T-helper 17 cell (primary cell): ENCODE measurements at places on chromosomes 16 and 17. TPM values are rescaled to one million over a fixed set of nuclear protein-coding genes. Genes with fewer than 3 reads are reported as not detected.

ITPRIPL2 gene
- total RNA-seq, result 2.0 TPM

DNA sequence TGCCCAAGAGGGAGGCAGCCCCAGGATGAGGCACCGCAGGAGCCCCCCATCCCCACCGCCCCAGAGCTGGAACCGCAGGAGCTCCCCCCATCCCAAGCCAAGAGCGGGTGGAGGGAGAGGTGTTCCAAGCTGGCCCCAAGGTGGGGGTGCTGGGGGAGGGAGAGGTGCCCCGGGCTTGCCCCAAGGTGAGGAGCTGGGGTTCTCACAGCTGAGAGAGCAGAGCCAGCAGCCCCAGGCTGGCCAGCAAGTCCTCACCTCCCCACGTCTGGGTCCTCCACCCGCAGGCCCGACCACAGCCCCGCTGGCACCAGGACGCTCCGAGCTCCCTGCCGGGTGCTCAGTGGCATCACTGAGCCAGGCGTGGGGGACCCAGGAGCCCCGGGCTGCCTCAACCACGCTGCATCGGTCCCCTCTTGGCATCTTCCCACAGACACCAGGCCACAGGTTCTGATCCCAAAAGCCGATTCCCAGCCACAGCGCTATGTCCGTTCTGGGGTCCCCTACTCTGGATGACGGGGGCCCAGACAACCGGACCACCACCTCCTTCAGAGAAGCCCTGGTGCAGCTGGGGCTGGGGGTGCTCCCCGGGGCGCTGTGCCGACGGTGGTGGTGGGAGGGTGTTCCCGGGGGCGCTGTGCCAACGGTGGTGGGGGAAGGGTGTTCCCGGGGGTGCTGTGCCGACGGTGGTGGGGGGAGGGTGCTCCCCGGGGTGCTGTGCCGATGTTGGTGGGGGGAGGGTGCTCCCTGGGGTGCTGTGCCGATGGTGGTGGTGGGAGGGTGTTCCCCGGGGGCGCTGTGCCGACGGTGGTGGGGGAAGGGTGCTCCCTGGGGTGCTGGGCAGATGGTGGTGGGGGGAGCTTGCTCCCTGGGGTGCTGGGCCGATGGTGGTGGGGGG is 15.4 kb upstream of the WDR45B start:
- DNase-seq, result no peak

GRCh38 chr16:14186795-14187221 is 115.7 kb downstream of the MRTFB start:
- no peak for DNase-seq

DNA sequence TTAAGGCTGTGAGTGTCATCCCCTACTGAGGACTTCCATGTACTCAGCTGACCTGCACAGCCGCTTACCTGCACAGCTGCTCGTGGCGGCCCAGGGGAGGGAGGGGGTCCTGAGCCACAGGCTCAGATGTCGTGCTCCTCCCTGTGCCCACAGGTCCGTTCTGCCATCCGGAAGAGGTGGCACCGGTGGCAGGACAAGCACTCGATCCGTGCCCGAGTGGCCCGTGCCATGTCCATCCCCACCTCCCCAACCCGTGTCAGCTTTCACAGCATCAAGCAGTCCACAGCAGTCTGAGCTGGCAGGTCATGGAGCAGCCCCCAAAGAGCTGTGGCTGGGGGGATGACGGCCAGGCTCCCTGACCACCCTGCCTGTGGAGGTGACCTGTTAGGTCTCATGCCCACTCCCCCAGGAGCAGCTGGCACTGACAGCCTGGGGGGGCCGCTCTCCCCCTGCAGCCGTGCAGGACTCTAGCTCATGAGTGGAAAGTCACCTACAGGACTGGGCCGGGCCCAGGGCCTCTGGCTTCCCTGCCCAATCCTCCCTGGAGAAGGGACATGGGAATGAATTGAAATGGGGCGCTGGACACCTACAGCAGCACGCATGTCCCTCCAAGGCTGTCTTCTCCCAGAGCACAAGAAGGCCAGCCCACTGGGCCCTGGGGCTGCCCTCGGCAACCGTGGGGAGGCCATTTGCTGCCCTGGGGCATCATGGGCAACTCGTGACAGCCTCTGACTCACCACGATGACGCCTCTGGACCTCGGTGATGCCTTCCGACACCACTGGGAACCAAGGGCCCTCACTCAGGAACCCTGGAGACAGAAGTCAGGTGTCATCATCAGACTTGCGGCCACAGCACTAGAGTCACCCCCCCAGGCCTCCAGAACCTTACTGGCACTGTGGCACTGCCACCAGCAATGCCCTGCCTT is 9.9 kb upstream of the SPPL2C start:
- no peak for DNase-seq

ACAP1 gene
- 641 TPM for total RNA-seq

- peak; percentile 10 for DNase-seq
Observed at GRCh38 chr17:73710095-73710592, 65.9 kb upstream of the SDK2 start.

- DNase-seq, result no peak
Observed at GRCh38 chr17:7880076-7880868, 8.3 kb upstream of the CHD3 start.

DNA sequence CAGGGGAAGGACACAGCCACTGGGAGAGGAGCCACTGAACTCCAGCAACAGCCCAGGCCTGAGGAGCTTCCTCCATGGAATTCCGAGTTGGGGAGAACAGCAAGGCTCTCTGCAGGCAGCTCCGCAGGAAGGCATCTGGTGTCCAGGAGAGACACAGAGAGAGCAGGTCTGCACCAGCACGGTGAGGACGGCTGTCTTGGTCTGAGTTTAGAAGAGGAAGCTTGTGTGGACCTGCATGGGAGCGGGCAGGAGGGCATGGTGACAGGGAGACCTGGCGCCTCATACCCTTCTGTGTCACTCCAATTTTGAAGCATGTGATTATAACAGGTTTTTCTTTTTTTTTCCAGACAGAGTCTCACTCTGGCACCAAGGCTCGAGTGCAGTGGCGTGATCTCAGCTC is 6.4 kb downstream of the SLC38A10 start:
- no peak for DNase-seq

DNA sequence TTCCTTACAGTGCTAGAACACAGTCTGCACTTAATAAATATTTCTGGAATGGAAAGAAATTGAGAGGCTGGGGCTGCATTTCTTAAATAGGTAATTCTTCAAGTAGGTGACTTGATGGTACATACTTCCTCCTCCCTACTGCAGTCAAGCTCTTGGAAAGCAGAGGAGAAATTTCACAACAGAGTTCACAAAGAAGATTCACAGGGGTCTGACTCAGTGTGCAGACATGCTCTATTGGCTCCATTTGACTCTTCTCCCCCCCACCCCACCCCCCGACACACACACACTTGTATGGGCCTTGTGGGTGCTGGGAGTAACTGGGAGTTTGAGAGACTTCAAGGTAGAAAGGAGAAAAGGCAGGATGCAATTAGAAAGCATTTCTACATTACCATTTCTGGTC is 6.2 kb upstream of the MYOCD start:
- no peak for DNase-seq

TERB1 gene
- total RNA-seq, result 0.40 TPM

- DNase-seq, result no peak
Observed at GRCh38 chr17:40850293-40850972, 16.6 kb downstream of the KRT12 start.

DERL2 gene
- total RNA-seq, result 66.3 TPM

DNA sequence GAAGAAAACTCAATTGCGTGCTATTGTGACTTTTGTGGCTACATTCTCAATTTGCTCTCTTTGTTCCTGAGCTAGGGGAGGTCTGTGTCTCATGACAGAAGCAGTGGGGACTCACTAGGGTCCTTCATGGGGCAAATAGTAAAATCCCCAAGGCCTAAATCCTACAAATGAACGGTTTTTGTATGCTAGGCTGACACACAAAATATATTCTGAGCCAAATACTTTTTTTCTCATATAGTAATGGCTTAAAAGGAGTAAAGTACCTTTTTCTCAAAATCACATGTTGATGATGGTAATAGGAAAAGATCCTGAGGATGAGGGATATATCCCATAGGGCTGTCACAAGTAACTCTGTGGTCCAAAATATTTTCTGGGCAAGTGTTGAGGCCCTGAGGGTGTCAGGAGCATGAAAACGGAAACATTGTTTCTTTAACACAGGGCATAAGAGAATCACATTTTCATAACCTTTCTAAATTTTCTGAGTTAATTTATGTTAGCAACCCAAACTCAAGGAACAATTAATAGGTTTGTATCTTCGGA is 77.5 kb upstream of the CNTNAP4 start:
- DNase-seq, result no peak

CDK12 gene
- total RNA-seq, result 105 TPM

- DNase-seq, result no peak
Observed at GRCh38 chr17:78674595-78675315, 97.6 kb upstream of the DNAH17 start.

TEDC2 gene
- 0.85 TPM for total RNA-seq

DNA sequence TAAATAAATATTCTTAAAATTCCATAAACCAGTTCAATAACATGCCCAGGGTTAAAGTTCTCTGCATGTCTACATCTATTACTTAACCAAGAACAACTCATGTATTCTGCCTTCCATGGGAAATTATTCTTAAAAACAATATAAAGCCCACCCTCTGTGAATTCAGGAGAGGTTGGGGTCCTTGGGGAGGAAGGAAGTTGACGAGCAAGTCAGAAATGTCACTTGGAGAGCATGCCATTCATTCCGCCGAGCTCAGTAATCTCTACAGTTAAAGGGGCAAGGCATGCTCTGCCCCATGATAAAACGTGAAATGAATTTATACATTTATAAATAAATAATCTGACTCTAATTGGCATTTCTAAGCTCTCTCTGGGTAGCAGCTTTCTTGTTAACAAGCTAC is 405.1 kb downstream of the TOX3 start:
- no peak for DNase-seq

- no peak for DNase-seq
Observed at GRCh38 chr17:8417806-8418205, 17.9 kb upstream of the NDEL1 start.

EIF1 gene
- total RNA-seq, result 2,697 TPM

CALCOCO2 gene
- total RNA-seq, result 154 TPM

TMEM92 gene
- not detected for total RNA-seq

PRAC2 gene
- not detected for total RNA-seq

- no peak for DNase-seq
Observed at GRCh38 chr17:4679658-4680057, 24.3 kb downstream of the PELP1 start.

GRCh38 chr17:4179071-4179470 is 36.1 kb downstream of the CYB5D2 start:
- no peak for DNase-seq

- no peak for DNase-seq
Observed at GRCh38 chr16:75053791-75054555, 55.1 kb downstream of the ZNRF1 start.

EFNB3 gene
- total RNA-seq, result not detected

- no peak for DNase-seq
Observed at GRCh38 chr16:56781528-56781961, 51.6 kb downstream of the NUP93 start.

- no peak for DNase-seq
Observed at GRCh38 chr16:55154262-55154661, 169.7 kb upstream of the IRX6 start.

TMC7 gene
- not detected for total RNA-seq

C17orf107 gene
- 12.8 TPM for total RNA-seq

SLC6A2 gene
- total RNA-seq, result not detected

KRTAP2-1 gene
- total RNA-seq, result not detected

DNA sequence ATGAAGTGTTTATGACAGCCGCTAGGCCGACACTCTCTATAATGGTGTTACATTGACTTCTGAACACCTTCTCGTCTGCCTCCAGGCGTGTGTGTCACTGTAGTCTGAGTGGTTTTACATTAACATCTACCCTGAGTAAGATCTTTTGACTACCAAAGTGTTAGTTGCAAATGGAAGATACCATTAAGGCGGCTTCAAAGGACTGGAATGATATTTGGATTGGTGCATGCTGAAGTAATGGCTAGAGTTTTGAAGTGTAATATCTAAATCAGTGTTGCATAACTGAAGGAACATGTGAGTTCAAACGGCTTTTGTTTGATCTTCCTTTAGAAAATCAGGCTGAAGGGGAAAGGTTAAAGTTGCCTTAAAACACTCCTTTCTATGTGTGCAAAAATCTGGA is 52.2 kb downstream of the BCAS3 start:
- DNase-seq, result no peak

PPP1R1B gene
- 0.22 TPM for total RNA-seq

PIPOX gene
- total RNA-seq, result 2.5 TPM

MYH8 gene
- not detected for total RNA-seq

GRCh38 chr16:84840687-84841627 is 21.2 kb downstream of the CRISPLD2 start:
- DNase-seq, result no peak

- DNase-seq, result no peak
Observed at GRCh38 chr17:5127910-5128309, 12.1 kb downstream of the USP6 start.

GRCh38 chr16:64309398-64310110 is 812.3 kb downstream of the CDH11 start:
- no peak for DNase-seq

- no peak for DNase-seq
Observed at GRCh38 chr16:75024594-75024993, 25.8 kb downstream of the ZNRF1 start.

GPR179 gene
- total RNA-seq, result not detected

DNA sequence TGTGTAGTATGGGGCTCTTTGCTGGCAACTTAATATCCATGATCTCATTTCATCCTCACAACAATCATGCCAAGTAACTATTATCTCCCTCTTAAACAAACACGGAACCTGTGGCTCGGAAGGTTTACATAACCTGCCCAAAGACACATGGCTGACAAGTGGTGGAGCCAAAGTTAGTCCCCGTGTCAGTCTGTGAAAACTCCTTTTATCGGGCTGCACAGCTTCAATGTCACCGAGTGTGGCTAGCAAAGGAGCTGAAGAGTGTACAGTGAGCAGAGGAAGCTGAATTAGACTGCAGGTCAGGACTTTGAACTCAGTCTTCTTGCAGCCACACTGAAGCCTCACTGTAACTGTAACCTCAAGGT is 80.3 kb downstream of the PARN start:
- no peak for DNase-seq

GRCh38 chr16:28202147-28202746 is 9.5 kb downstream of the XPO6 start:
- DNase-seq, result no peak

GRCh38 chr17:50272711-50273653 is 1.3 kb upstream of the TMEM92 start:
- peak; percentile 52 for DNase-seq

NXPH3 gene
- total RNA-seq, result not detected

DNA sequence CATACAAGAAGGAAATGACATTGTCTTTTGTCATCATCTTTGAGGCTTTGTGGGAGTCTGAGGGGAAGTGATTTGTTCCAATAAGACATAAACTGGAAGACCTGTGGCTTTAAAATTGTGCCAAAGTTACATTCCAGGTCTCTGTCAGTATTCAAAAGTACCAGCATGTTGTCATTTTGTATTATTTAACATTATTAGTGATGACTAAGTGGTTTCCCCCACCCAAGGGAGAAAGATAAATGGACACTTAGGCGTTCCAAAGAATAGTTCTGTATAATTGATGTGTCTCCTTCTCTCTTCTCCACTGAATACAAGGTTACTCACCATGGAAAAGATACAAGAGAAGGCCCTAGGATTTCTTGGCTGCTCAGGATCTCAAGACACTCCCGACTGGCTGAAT is 3.8 kb downstream of the CFAP97D1 start:
- DNase-seq, result no peak

- no peak for DNase-seq
Observed at GRCh38 chr17:42853004-42853403, 2.0 kb downstream of the AOC3 start.

CCL7 gene
- total RNA-seq, result not detected
